Nasal cavity respiratory epithelium epithelial cell of viscerocranial mucosa (primary cell): ENCODE measurements at places on chromosomes 3 and 15. TPM values are rescaled to one million over a fixed set of nuclear protein-coding genes. Genes with fewer than 3 reads are reported as not detected.

Gene LAMB2
- total RNA-seq, result 234 and 834 TPM in 2 replicates

Gene KIF7
- total RNA-seq, result 2.0 and 2.7 TPM in 2 replicates

Gene GASK1A
- 0.50 and 1.4 TPM in 2 replicates for total RNA-seq

Gene FAM81A
- 0.34 and 1.2 TPM in 2 replicates for total RNA-seq

Gene CCR3
- 0.07 TPM in 1 of 2 replicates, not detected in the other for total RNA-seq

Gene DLL4
- total RNA-seq, result under 0.01 and 0.07 TPM in 2 replicates

Gene RAB5A
- total RNA-seq, result 86.8 and 96.0 TPM in 2 replicates

Gene CLDN18
- total RNA-seq, result not detected in 2 replicates

Gene CCR1
- not detected in 2 replicates for total RNA-seq

Gene AEN
- total RNA-seq, result 53.7 and 87.5 TPM in 2 replicates

Gene GOLGA8G
- total RNA-seq, result 0.07 TPM in 1 of 2 replicates, not detected in the other

Gene PSTPIP1
- 0.36 and 0.68 TPM in 2 replicates for total RNA-seq

Gene TMEM207
- not detected in 2 replicates for total RNA-seq

Gene LRRC31
- not detected in 2 replicates for total RNA-seq

Gene CHRNB4
- total RNA-seq, result under 0.01 and 0.21 TPM in 2 replicates

Gene FAIM
- 5.8 and 8.1 TPM in 2 replicates for total RNA-seq
